ENCODE measurements at places on chromosomes 2 and 18.

GRCh38 chr2:150371044-150371818 is 116.2 kb downstream of the RND3 start:
- DNase-seq: no peak

GRCh38 chr18:49177812-49178211 is 227.0 kb upstream of the SMAD7 start:
- DNase-seq: no peak

DNA sequence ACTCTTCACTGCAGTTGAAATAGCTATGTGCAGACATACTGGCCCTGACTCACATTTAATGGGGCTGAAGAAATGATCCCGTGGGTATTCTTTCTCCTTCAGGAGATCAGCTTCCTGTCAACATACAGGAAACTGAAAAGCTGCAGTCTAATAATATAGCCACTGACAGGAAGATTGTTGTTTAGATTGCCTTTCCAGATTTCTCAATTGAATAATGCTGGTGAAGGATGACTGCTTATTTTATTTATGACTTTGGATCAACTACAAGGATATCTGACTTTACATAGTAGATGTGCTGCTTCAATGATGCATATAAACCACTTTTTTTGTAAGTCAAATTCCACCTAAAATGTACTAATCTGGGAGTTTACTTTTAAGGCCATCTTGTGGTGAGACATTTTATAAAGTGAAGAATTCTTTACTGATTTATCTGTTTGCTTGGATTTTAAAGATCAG is 93.4 kb upstream of the MAP4K3 start:
- no peak for DNase-seq

- no peak for DNase-seq
These were observed 19.7 kb downstream of the TYMS start for GRCh38 chr18:677145-677544.

GRCh38 chr2:114609203-114609602 is 166.8 kb downstream of the DPP10 start:
- no peak for DNase-seq
